ENCODE measurements at places on chromosomes 1 and 21.
A peak's percentile ranks its signal among the peaks of the same experiment; 100 is the strongest.

DNA sequence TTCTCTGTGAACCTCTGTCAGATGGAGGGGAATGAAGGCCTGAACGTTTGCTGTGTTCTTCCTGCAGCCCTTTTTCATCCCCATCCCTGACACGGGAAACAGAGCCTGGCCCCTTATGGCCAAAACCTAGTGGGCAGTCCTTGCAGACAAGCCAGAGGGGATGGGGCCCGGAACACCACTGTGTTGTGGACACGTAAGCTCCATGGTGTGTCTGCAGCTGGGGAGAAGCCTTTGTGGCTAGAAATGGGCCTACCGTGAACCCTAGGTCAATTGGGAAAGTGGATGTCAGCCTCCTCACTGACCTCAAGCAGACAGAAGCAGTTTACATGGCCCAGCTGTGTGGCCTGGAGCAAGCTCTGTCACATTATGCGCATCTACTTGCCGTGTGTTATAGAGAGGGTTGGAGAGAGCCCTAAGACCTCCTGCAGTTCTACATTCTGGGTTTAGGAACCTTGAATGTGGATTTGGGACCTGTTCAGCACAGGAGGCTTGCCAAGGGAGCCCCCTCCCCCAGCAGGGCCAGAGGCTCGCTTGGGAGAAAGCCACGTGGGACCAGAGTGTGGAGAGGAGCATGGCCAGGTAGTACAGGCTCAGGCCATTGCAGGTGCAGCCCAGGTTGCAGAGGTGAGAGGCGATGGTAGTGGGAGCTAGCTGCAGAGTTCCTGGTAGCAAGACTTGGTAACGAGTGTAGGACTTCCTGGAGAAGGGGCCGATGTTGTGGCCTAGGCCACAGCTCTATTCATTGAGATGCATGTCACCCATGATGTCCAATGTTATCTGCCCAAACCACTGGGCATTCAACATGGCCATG, 20.7 kb downstream of the PARS2 start:
- DNase-seq = no peak

DNA sequence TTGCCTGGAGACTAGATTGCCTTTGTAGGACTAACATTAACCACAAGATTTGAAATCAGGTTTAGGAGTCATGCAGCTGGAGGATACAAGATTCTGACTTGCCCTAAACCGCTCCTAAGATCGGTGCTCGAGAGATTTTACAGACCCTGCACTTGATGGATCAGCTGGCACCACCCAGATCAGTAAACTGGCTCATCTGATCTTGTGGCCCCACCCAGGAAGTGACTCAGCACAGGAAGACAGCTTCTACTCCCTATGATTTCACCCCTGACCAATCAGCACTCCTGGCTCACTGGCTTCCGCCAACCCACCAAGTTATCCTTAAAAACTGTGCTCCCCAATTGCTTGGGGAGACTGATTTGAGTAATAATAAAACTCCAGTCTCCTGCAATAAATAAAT, 876 bp upstream of the CATSPERE start:
- DNase-seq = peak; percentile 14

GRCh38 chr21:44647222-44647552, 973 bp downstream of the KRTAP10-11 start:
- no peak for DNase-seq

- no peak for DNase-seq
These were observed 43.4 kb downstream of the FHAD1 start for GRCh38 chr1:15290382-15290781.

GRCh38 chr1:202809597-202810159, 1.1 kb upstream of the PCAT6 start:
- no peak for DNase-seq

DNA sequence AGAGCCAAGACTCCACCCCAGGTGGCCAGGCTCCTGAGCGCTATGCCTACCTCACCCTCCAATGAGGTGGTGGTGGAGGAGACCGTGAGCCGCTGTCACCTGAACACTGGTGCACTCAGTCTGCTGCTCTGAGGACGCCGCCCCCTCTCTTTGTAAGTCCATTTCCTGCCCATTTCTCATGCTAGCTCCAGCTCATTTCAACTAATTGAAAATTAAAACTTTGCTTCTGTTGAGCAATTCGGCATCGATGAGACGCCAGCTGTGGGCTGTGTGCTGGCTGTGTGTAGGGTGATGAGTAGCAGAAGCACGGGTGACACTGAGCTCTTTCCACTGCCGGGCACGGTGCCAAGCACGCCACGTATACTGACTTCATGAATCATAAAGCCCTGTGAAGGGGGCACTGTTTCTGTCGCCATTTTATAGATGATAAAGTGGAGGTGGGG, 11.2 kb downstream of the TNFRSF1B start:
- DNase-seq = peak; percentile 98

DNA sequence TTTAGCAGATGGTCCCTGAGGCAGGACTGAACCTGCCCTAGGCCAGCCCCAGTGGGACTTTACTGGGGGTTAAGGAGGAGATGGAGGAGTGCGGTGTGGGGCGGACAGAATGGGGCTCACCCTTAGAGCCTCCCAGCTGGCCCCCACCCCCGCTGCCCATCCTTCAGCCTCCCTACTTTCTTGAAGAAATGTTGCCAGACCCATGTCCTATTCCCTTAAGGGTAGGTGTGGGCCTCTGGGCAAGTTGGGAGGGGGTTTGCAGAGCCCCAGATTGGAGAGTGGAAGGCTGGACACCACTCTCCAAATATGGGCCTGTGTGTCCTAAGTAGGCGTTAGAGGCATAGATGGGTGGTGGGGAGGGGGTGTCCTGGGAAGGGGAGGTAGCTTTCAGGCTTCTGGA, 19.2 kb upstream of the EPS8L3 start:
- no peak for DNase-seq

GRCh38 chr21:44756423-44757185, 45.0 kb downstream of the UBE2G2 start:
- DNase-seq = no peak

DNA sequence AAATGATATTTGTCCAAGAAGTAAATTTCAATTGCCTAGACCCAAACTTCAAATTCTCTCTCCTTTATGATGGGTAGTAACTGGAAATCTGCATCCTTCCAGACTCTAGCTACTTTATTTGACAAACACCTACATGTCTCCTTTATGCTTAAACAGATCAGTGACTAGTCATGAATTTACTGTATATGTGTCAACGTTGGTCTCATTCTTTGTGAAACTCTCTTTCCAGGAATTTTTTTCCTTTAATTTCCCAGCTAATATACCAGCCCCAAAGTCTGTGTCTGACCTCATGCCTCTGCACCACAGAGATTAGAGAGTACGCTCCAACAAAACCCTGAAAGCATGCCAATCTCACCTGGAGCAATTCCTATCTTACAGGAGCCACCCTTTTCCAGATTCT, 811.2 kb upstream of the NCAM2 start:
- no peak for DNase-seq

- peak; percentile 20 for DNase-seq
These were observed 506 bp downstream of the JUN start for GRCh38 chr1:58783090-58783992.

DNA sequence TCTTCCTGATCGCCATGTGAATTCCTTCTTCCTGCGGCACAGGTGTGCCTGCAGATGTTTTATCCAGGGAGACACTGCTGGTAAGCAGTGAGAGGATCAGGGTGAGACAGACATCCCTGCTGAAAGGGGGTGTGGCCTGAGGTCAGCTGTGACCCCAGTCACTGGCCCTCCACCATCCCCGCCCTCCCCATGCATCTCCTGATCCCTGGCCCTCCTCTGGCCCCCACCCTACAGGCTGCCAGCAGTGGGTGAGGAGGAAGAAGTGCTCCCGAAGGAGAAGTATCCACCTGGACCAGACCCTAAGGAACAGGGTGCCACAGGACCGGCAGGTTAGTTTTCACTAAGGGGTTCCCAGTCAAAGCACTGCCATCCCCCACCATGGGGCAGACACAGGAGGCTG, 85.3 kb downstream of the GLIS1 start:
- no peak for DNase-seq

DNA sequence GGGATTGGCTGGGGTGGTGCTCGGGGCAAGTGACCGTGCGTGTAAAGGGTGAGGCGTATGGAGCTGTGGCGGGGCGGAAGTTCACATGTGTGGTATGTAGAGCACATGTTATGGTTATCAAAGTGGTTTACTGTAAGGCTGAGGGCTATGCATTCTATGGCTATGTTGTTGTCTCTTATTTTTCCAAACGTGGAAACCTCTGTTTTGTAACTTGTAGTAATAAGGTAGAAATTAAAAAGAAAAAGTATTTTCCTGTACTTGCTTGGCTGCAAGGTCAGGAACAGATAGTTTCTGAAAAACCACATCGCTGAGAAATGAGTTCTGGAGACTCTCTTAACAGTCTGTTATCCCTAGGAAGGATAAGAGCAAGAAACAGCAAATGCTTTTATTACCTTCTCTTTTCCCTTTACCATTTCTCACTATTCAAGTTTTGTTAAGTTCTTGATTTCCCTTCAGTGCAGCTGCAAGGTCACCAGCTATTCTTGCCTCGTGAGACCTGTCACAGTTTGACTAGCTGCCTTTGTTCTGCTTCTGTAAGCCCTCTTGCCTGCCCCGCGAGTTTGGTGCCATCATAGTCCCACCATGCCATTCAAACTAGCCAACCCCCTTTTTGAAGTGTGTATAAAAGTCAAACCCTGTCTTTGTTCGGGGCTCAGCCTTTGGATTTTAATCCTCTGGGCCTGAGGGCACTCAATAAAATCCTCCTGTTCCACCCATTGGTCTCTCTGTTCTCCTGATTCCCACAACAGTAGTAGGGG, 9.5 kb downstream of the RNU1-2 start:
- no peak for DNase-seq

DNA sequence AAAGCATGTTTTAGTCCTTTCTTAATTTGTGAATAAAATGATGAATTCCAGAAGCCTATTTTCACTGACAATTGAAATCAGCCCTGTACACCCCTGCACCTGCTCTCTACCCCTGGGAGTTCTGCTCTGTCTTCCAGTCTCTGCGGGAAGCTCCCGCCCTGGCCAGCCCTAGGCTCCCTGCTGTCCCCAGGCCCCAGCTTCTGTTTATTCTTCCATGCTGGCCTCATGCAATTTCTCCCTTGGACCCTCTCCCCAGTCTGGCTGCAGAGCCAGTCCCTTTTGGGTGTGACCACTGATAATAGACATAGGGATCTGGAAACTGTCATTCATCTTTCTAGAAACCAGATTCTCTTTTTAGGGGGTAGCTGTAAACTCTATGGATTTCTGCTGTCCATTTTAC, 258.6 kb downstream of the GRIK3 start:
- no peak for DNase-seq
